Thymus (tissue), 14 donors: ENCODE measurements at places on chromosomes 3 and 15.

DNA sequence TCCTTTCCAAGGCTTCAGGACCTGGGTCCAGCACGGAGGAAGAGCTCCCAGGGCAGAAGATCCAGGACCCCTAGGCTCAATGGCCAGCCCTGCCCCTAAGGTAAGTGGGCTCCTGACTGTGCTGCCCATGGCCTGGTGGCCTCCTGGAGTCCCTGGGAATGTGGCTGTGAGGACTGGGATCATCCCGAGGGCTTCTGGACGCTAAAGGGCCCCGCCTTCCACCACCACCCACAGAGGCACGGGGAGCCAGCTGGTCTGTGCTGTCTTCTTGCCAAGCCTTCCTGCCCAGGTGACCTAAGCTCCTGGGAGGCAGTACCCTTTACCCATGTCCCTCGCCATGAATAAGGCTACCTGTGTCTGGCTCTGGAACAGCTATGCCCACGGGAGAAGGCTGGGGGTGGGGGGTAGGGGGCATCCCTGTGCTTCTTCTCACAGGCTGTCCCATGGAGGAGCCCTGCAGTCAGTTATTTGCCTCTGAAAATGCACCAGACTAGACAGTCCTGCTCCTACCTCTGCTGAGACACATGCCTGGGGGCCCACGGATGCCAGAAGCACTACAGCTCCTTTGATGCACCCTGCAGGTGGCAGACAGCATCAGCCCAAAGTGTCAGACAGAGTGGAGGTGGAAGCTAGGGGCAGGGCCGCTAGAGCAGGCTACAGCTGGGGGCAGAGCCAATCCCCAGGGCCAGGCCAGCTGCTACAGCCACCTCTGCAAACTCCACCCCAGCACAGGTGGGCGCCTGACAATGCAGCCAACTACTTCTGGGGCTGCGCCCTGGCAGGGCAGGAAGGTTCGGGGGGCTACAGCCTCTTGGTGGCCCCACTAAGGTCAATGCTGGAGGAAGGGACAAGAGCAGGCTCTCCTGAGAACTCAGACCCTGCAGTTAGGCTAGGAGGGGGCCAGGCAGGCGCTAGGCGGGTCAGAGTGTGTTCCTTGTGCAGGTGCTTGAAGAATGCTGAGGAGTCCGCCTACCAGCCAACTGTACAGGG is 90.9 kb downstream of the SEC22A start:
- no peak overlapping the region for H3K27ac ChIP-seq
- no peaks in the 10 kb centered on the region for H3K27me3 ChIP-seq
- H3K4me3 ChIP-seq, result no peak overlapping the region
- no peaks in the 10 kb centered on the region for H3K36me3 ChIP-seq

- H3K27me3 ChIP-seq, result no peaks in the 10 kb centered on the region
- no peak overlapping the region for H3K27ac ChIP-seq
- H3K4me3 ChIP-seq, result no peak overlapping the region
- no peak for DNase-seq
These were observed 213.2 kb downstream of the KCNMB2 start for GRCh38 chr3:178749471-178749870.

DNA sequence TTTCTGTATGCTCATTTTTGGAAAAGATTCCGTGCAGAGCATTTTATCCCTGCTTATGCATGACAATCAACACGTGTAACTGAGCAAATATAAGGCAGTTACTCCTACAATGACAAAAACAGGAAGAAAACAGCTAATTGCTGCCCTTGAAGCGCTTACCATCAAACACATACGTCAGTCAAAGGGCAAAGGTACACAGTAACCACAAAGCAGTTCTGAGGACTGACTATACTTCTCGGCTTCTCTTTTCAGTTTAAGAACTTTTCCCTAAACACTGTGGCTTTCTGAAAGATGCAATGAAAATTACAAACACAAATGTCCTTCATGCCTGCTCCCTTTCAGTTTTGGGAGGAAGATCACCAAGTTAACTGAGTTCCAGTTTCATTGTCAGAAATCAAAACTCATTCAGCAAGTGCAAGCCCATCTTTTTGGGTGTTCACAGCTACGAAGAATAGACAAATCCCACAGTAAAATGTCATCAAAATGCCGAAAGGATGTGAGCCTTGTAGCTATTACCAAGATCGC is 602.8 kb downstream of the FOXP1 start:
- no peak for DNase-seq
- H3K36me3 ChIP-seq, result peaks cover 38% of the 10 kb centered on the region
- no peaks in the 10 kb centered on the region for H3K27me3 ChIP-seq
- peak overlapping the region; percentile 77 for H3K27ac ChIP-seq
- H3K4me3 ChIP-seq, result no peak overlapping the region

DNA sequence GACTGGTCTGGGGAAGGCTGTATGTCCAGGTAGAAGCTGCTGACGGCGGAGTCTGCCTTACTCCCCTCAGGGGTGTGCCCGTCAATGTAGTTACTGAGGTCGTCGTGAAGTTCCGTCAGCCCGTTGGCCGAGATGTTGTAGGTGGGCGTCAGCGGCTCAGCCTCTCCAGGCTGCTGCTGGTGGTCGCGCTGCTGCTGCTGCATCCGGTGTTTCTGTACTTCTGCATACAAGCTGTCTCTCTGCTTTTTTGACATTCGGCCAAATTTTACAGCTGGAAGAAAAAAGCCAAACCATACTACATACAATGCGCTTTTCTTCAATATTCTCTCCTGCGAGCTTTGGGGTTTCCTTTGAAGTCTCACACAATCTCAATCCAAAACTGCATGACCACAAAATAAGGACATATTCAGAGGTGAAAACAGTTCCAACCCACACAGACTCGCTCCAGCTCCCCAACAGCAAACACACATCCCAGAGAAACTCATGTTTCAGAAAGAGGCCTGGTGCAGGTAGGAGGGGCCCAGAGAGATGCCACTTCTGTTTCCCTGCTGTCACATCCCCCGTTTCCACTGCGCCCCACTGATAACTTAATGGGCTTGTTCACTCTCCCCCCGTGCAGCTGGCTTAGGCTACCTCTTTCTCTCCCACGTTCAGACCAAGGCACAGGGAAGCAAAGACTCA is 32.5 kb upstream of the ICE2 start:
- DNase-seq, result no peak
- peaks cover 3% of the 10 kb centered on the region for H3K4me1 ChIP-seq
- no peak overlapping the region for H3K4me3 ChIP-seq
- no peaks in the 10 kb centered on the region for H3K36me3 ChIP-seq
- no peaks in the 10 kb centered on the region for H3K27me3 ChIP-seq
